Hepatocyte (in vitro differentiated cells): ENCODE measurements at places on chromosomes 7 and 10.

DNA sequence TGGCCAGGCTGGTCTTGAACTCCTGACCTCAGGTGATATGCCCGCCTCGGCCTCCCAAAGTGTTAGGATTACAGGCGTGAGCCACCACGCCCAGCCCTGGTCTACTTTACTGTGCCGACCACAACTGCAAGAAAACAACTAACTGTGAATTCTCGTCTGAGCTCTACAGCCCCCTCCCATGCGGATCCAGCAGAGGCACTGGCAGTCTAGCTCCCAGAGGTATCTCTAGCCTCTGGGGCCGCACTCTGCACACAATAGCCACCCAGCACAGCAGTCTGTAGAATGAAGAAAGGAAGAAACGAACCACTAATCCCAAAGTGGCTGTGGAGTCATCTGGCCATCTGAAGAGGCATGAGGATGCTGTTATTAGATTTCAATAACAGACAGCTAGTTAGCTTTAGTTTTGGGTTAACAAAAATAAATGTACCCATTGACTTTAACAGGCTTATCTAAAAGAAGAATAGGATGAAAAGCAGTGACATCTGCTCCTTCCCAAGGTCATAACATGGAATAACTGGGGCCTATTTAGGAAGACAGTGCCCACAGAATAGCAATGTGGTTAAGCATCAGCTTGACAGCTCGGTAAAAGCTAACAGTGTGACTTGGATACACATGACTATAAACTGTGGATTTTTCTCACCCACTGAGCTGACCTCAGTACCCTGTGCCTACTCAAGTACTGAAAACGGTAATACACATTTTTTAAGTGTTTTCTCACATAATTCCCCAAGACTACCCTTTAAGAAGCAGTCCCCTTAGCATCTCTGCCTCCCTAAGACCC lies 131.9 kb downstream of the TNS3 start:
- DNase-seq = no peak

DNA sequence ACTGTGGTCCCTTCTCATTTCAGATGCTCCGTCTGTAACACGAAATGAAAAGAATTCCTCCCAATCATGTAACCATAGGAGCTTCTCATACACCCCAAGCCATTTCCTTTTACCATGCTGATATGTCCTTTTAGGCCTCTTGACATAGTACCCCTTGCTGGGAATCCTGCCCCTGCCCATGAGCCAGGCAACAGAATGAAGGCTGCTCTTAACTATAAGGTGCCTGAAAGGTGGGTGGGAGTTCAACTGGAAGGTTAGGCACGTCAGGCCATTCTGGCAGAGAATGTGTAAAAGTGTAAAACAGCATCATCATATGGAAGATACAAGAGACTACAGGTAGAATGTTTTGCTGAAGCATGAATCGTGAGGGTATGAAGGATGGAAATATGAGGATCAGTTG lies 22.5 kb downstream of the IL2RA start:
- DNase-seq = no peak

DNA sequence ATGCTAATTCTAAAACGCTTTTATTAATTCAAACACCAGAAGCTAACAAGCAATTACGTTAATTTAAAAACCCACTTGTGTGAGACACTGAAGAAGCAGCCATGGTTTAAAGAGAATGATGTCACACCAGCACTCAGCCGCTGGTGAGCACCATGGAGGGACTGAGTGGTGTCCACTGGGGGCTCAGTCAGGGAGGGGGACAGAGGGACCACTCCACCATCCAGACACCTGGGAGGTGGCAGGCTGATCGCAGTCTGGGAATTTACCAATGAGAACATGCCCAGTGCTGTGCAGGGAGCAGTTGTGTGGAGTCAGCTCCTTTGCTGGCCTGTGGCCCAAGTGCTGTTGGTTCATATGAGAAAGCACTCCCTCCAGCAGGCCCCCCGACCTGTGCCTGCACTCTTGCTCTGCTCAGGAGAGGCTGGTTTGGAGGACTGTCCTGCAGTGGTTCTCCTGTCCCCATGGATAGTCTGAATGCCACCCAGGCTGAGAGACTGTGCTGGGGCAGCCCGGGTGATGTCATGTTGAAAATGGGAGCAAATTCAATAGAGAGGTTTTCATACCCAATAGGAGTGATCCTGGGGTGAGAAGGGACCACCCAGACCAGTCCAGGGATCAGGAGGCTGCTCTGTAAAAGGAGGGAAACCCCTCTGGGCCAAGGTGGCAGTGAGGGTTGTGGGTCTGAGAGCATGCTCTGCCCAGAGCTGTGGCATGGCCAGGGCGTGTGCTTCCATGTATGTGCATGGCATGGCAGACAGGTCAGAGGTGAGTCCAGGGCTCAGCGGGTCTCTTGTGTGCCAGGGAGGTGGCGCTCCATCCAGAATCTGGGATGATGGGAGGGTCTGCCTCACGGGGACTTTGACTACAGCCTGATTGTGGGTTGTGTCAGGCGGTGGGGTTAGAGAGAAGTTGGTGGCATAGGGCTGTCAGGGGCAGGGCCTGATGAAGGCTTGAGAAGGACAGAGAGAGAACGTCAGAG lies 12.7 kb downstream of the ADCY1 start:
- no peak for DNase-seq

- DNase-seq = no peak
These were observed 121.4 kb downstream of the ELMO1 start for GRCh38 chr7:37327288-37327687.

DNA sequence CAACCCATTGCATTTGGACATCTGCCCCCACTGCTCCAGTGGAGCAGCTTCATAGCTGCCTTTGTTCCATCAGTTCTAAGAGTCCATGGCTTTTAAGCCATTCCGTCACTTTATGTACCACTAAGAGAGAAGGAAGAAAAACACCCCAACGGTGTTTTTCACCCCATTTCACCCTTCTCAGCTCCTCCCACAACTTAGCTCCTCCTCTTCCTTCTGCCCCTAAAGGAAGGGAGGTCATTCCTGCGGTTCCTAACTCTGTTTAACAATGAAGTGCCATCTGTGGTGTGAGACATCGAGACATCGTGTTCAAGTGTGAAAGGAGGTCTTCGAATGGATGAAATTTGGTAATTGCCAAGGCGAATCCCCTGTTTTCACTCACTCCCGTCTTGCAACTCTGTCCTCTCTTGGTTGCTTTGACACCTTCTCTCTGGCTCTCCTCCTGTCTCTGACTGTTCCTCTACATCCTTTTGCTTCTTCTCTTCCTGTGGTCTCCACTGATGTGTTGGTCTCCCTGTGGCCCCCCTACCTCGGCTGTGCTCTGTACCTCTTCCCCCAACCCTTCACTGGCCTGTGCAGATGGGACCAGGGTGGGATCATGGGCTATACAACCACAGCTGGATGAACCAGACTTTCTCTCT lies 23.0 kb downstream of the SMKR1 start:
- DNase-seq = no peak

DNA sequence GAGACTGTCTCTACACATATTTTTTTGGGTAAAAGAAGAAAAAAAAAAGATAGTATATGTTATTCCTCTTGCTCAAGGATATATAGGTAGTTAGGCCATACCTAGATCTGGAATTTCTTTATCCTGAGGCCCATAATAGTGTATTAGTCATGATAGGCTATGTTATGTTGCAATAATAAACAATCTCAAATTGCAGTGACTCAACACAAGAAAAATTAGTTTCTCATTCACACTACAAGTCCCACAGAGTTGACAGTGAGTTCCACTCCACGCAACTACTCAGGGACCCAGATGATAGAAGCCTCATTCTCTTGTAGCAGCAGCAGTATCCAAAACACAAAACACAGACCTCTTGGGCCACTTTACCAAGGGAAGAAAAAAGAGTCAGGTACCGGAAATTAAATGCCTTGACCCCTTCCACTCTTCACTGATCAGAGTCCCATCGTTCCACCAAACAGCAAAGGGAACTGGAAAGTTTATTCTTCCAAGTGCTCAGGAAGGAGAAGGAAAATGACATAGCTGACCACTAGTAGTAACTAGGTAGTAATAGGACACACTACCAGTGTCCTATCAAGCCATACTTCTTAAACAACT lies 7.4 kb upstream of the C10orf67 start:
- no peak for DNase-seq

GRCh38 chr10:82267465-82267864 lies 392.5 kb downstream of the NRG3 start:
- no peak for DNase-seq

GRCh38 chr10:45439365-45439764 lies 65.3 kb downstream of the ALOX5 start:
- no peak for DNase-seq

DNA sequence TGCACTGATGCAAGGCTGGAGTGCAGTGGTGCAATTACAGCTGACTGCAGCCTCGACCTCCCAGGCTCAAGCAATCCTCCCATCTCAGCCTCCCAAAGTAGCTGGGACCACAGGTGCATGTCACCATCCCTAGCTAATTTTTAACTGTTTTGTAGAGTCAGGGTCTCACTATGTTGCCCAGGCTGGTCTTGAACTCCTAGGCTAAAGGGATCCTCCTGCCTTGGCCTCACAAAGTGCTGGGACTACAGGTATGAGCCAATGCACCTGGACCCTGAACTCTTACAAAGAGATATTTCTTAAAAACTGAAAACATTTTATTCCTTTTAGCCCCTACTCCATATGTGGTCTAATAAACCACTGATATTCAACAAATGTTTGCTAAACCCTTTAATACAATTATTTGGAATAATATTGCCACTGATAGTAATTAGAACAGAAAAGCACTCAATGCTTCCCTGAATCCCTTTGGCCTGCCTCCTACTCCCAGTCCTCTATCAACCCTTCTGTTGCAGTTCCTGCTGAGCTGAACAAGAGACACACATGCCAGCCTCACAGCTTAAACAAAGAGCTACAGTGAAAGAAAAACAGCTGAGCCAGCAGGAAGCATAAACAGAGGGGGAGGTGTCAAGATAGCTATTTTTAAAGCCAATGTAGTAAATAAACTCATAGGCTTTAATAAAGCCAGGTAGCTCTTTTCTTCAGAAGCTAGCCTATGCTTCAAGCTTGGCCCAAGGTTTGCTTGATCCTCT lies 7.0 kb upstream of the GNAI1 start:
- DNase-seq = peak; percentile 35

GRCh38 chr10:69497231-69497561 lies 45.9 kb downstream of the TSPAN15 start:
- no peak for DNase-seq

DNA sequence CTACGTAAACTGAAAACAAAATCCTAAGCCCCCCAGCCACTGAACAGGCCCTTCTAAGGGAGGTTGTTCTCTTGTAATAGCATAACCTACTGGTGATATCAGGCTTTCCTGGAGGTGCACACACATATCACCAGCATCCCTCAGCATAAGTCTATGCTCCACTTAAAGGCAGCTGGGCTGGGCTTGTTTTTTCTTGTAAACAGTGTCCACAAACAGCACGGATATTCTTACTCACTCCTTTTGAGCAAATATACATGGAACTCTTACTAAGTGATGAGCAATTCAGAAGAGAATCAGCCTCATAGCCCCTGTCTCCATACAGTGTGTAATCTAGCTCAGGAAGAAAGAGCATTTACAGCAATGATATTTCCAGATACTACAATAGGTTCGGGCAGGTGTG lies 2.4 kb downstream of the LRIT1 start:
- DNase-seq = no peak
